ENCODE measurements at places on chromosomes 4 and X.

GRCh38 chrX:52585892-52586291 lies 68.8 kb downstream of the SSX7 start:
- no peak for DNase-seq

DNA sequence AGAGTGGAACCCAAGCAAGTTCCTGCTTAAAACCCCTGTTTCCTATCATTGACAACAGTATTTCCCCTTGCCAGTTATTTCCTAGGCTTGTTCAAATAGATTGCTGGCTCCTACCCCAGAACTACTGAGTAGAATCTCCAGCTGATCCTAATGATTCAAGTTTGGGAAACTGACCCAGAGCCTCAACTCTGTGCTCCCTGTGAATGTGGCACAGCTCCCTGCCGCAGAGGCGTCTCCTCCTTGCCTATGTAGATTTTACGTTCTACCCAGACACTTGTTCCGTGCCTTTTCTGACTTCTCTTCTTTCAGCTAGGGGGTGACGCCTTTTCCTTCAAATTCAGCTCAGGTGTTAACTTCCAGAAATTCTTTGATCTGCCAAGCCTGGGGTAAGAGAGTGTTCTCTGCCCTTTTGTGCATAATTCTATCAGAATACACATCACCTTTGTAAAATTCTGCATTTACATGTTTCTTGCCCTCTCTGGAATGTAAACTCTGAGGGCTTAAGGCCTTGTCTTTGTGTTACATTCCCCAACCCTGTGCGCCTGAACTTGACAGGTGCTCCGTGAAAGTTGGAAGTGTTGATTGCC lies 4.4 kb downstream of the LSM6 start:
- DNase-seq: no peak

DNA sequence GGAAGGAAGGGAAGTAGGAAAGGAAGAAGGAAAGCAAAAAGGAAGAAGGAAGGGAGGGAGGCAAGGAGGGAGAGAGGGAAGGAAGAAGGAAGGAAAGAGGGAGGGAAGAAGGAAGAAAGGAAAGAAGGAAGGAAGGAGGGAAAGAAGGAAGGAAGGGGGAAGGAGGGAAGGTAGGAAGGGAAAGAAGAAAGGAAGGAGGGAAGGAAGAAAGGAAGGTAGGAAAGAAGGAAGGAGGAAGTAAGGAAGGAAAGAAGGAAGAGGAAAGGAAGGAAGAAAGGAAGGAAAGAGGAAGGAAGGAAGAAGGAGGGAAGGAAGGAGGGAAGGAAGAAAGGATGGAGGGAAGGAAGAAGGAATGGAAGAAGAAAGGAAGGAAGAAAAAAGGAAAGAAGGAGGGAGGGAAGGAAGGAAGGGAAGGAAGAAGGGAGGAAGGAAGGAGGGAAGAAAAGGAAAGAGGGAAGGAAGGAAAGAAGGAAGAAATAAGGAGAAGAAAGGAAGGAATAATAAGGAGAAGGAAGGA lies 18.6 kb upstream of the SCML1 start:
- no peak for DNase-seq

DNA sequence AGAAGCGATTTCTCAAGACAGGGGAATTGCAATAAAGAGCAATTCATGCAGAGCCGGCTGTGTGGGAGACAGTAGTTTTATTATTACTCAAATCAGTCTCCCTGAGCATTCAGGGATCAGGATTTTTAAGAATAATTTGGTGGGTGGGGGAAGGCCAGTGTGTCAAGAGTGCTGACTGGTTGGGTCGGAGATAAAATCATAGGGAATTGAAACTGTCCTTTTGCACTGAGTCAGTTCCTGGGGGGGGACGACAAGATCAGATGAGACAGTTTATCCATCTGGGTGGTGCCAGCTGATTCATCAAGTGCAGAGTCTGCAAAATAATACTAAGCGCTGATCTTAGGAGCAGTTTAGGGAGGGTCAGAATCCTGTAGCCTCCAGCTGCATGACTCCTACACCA lies 502.4 kb downstream of the NLGN4X start:
- no peak for DNase-seq

DNA sequence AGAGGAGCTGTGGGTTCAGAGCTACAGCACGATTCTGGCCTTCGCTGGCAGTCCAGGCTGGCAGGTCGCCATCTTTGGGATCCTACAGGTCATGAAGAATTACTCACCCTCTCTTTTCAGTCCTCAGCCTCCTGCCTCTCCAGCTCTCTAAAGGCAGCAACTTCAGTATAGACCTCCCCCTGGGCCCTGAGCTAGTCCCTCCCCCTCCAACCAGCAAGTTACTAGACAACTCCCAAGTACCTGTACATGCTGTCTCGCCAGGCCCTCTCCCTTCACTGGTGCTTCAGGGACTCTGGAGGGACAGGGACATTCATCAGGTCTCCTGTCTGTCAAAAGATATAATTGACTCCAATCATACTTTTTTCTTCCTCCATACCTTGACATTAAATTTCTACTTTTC lies at the start of gene GPR119:
TSS of gene GPR119 (minus strand) at position 155 of the 400 bp plus-strand sequence. CDS start 227 bp downstream, outside the sequence.
- no peak for DNase-seq

GRCh38 chr4:124266721-124267120 lies 445.8 kb downstream of the ANKRD50 start:
- no peak for DNase-seq

GRCh38 chr4:6331468-6331867 lies 61.8 kb downstream of the WFS1 start:
- no peak for DNase-seq

GRCh38 chr4:152983774-152984411 lies 47.8 kb downstream of the FHDC1 start:
- peak; percentile 3 for DNase-seq

GRCh38 chr4:105147553-105148161 lies 981 bp downstream of the TET2 start:
- peak; percentile 71 for DNase-seq

- DNase-seq: no peak
Observed at GRCh38 chr4:24211856-24212255, 322.0 kb upstream of the PPARGC1A start.

DNA sequence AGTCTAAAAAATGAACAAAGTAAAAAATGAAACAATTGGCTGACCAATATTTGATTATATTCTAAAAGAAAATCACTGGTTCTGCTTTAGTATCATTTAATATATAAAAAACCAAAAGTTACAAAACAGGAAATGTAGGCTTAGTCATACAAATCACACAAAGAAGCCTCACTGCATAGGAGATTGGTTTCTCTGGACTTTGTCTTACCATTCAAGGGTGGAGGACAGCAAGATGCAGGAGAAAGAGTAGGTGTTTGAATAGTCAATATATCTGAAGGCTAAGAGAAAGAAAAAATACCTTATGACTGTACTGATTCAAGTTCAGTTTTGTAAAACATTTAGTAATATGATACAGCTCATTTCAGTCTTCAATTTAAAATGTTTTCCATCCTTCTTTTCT lies 28.6 kb upstream of the TAF9B start:
- no peak for DNase-seq

- DNase-seq: no peak
Observed at GRCh38 chrX:11781133-11781532, 23.1 kb downstream of the MSL3 start.

GRCh38 chr4:2848449-2848848 lies 4.8 kb downstream of the ADD1 start:
- no peak for DNase-seq

DNA sequence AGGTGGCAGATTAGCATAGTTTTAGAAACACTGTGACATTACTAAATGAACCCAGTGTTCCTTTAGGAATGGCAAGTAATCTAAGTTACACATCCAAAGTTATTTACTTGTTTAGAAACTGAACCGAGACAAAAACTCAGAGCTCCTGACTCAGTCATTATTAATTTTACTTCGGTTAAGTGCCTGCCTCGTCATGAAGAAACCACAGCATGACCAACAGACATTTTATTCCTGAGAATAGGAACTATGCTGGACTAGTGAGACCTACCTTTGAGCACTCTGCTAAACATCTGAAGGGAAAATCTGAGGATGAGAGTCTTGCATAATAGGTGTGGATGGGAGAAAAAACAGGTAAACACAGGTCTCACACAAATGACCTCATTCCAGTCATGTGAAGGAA lies 2.5 kb downstream of the BEX1 start:
- no peak for DNase-seq

- no peak for DNase-seq
Observed at GRCh38 chrX:48667509-48667908, 16.1 kb upstream of the WAS start.

GRCh38 chrX:94053575-94053974 lies 379.6 kb downstream of the FAM133A start:
- DNase-seq: no peak

GRCh38 chrX:63350465-63350877 lies 661 bp downstream of the SPIN4 start:
- DNase-seq: peak; percentile 14

- DNase-seq: no peak
Observed at GRCh38 chr4:182604161-182604622, 313.0 kb downstream of the DCTD start.

DNA sequence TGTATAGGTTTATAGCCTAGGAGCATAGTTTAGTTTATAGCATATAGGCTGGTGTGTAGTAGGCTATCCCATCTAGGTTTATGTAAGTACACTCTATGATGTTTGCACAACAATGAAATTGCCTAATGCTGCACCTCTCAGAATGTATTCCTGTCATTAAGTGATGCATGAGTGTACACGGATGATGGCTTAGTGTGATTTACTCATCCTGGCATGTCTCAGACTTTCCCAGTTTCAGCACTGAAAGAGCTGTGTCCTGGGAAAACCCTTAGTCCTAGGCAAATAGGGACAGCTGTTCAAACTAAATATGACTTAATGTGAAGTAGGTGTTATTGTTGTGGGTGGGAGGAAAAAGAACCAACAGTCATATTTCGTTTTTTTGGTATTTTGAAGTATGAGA lies 264.9 kb upstream of the MAGEB18 start:
- no peak for DNase-seq

DNA sequence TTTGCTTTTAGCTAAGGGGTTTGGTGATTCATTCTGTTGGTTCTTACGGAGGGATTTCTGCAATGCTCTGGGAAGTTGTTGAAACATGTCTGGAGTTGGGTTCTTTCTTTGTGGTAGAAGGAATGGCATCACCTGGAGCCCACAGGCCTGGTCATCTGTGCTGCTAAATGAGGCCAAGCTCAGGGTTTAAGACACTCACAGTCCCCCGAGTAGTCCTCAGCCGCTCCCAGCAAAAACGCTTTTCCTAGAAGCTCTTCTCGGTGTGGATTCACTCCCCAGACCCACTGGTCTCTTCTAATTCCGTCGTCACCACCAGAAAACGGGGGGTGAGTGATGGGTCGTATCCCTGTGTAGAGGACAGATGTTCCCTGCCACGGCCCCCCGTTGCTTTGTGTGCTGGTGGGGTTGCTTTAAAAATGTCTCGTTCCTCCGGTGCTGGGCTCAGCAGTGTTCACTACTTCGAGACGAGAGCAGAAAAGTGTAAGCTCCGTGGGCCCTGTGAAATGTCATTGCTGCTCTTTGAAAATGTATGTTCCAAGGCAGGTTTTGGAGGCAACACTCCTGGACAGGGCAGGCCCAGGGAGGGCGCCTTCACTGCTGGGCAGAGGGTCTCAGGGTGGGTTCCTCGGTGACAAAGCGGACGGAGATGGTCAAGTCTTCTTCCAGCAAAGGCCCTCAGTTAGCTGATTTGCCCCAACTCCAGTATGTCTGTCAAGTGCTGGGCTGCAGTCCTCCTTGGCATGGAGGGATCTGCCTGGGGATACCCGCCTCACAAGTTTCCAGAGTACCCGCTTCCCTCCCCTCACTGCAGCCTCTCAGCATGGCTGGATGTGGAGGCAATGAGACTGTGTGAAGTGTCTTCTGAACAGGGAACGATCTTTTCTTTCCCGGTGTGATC lies 37.3 kb downstream of the PSAPL1 start:
- DNase-seq: no peak

DNA sequence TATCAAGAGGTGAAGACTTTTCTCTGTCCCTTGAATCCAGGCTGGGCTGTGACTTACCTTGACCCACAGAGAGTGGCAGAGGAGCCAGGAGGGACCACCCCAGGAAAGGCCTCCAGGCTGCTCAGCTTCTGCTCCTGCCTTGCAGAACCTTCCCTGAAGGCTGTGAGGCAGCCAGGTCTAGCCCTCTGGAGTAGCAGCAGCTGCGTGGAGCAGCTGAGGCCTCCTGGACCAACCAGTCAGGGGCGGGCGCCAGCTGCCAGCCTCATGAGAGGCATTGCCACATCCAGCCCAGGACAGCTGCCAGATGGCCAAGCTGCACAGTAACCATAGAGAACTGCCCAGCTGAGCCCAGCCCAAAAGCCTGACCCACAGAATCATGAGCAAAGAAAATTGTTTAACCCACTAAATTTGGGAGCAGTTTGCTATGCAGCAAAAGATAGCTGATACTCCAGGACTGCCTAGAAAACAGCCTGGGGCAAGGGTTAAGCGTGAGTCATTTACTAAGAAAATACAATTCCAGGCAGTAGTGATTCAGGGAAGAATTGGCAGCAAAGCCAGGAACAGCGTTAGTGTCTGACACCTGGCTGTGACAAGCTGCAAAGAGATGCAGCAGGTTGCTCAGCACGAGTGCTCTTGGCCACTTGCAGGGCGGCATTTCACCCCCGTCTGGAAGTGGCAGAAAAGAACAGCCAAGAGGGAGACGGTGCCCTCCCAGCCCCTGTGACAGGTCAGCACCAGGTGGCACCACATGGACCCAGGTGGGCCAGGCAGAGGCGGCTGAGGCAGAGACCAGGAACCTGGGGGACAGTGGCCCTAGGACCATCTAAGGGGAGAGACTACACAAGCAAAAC lies 14.7 kb upstream of the PDE6B start:
- DNase-seq: no peak

- peak; percentile 72 for DNase-seq
Observed at GRCh38 chr4:82429728-82430192, 502 bp downstream of the HNRNPDL start.

GRCh38 chr4:118285931-118286330 lies 66.9 kb downstream of the PRSS12 start:
- no peak for DNase-seq

GRCh38 chrX:2371026-2371711 lies 129.6 kb downstream of the DHRSX start:
- DNase-seq: no peak

- DNase-seq: peak; percentile 1
Observed at GRCh38 chrX:105876658-105877057, 54.3 kb downstream of the NRK start.

GRCh38 chr4:122666527-122667245 lies 45.8 kb upstream of the IL21 start:
- no peak for DNase-seq

DNA sequence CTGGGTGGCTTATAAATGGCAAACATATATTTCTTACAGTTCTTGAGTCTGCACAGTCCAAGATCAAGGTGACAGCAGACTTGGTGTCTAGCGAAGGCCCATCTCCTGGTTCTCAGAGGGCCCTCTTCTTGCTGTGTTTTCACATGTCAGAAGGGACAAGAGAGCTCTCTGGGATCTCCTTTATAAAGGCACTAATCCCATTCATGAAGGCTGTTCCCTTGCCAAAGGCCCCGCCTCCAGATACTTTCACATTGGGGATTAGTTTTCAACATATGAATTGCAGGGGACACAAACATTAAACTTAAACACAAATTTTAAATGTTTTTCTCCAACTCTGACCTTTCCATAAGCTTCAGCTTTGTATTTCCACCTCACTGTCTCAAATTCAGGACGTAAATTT lies 1135.0 kb upstream of the TENM3 start:
- DNase-seq: no peak

- no peak for DNase-seq
Observed at GRCh38 chr4:87044511-87045233, 109.9 kb downstream of the AFF1 start.

All from midbrain (tissue), 1 donor.